EH (cell line): ENCODE measurements at places on chromosomes 13 and 19.

- DNase-seq, result no peak
Measured at GRCh38 chr13:108350579-108350978, 81.1 kb downstream of the TNFSF13B start.

- peak; percentile 73 for DNase-seq
Measured at GRCh38 chr13:74128156-74128767, 5.9 kb downstream of the KLF12 start.

DNA sequence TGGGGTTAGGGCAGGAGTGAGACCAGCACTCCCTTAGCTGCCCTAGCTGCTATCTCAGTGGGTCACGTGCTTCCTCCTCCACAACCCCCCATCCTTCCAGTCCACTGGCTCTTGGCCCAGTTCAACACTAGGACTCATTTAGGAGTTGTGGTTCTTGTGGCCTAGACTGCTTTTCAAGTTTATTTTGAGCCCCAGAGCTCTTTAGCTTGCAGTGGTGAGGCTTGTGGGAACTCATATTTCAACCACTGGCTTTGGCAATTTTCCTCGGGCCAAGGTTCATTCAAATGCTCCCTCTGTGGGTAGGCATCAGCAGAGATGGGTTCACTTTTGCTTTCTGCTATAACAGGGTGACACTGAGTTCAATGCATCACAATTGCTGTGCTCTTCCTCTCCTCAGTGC is 436.2 kb upstream of the SLITRK5 start:
- no peak for DNase-seq

- no peak for DNase-seq
Measured at GRCh38 chr19:7529246-7529600, 6.3 kb upstream of the PNPLA6 start.

- peak; percentile 98 for DNase-seq
Measured at GRCh38 chr13:30340331-30341250, 33.2 kb upstream of the KATNAL1 start.

GRCh38 chr13:40024204-40024966 is 368.9 kb downstream of the COG6 start:
- no peak for DNase-seq

DNA sequence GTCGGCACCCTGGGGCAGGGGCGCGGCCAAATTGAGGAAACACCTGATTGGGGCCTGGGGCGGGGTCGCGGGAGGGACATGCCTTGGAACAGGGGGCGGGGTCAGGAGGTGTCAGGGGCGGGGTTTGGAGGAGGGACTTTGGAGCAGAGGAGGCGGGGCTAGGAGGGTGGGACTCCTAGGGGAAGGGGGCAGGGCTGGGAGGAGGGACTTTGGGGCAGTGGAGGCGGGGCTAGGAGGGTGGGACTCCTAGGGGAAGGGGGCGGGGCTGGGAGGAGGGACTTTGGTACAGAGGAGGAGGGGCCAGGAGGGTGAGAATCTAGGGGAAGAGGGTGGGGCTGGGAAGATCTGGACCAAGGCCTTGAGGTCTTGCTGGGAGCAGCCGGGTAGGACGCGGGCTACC is 21.9 kb downstream of the GRIN2D start:
- DNase-seq, result peak; percentile 72

DNA sequence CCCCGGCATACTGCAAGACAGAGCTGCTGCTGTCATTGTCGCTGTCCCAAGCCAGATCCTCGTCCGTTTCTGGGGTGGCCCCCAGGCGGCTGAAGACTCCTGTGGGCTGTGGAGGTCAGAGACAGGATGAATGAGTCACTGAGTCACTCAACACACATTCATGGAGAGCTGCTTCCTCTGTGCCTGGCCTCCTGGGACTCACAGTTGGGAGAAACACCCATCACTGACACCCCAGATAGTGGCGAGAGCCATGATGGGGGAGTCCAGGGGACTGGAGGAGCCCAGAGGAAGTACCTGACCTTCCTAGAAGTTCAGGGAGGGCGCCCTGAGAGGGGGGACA is 26.0 kb downstream of the C19orf47 start:
- DNase-seq, result peak; percentile 42

GRCh38 chr19:41940731-41941409 is 12.6 kb upstream of the ERFL start:
- no peak for DNase-seq

DNA sequence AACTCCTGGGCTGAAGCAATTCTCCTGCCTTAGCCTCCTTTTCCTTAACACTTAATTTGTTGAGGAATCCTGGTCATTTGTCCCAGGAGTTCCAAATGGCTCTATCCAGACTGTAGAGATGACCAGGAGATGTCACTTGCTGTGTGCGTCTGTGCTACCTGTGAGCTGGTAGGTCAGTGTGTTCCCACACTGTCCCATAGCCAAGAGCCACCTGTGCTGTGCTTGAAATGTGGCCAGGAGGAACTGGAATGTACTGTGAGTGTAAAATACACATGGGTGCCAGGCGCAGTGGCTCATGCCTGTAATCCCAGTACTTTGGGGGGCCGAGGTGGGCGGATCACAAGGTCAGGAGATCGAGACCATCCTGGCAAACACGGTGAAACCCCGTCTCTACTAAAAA is 29.4 kb upstream of the KDM4B start:
- no peak for DNase-seq

DNA sequence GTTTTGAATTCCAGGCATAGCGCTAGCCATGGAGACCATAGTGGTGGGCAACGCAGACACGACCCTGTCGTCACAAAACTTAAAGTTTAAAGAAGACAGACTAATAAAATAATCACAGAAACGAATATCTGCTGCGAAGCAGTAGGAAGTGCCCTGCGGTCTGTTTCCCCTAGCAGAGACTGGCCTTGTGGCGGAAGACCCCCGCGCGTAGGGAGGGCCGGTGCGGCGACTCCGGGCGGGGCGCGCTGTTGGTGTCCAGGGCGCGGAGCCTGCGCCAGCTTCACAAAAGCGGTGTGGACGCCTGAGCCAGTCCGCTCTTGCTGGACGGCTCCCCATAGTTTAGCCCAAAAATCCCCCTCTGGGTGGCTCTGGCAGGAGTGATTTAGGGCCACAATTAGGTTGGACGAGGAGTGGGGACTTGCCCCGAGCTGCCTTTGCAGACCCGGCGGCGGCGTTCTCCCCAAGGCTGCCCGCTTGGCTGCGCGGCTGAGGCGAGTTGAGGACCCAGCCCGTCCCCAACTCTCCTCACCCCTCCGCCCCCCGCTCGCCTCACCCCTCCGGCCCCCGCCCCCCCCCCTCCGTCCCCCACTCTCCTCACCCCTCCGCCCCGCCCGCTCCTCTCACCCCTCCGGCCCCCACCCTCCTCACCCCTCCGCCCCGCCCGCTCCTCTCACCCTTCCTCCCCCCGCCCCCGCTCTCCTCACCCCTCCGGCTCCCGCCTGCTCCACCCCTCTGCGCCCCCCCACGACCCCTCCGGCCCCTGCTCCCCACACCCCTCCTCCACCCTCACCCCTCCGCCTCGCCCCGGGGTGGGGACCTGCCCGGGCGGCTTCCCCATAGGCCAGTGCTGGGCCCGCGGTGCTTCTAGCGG is 14.2 kb upstream of the LATS2 start:
- DNase-seq, result no peak

DNA sequence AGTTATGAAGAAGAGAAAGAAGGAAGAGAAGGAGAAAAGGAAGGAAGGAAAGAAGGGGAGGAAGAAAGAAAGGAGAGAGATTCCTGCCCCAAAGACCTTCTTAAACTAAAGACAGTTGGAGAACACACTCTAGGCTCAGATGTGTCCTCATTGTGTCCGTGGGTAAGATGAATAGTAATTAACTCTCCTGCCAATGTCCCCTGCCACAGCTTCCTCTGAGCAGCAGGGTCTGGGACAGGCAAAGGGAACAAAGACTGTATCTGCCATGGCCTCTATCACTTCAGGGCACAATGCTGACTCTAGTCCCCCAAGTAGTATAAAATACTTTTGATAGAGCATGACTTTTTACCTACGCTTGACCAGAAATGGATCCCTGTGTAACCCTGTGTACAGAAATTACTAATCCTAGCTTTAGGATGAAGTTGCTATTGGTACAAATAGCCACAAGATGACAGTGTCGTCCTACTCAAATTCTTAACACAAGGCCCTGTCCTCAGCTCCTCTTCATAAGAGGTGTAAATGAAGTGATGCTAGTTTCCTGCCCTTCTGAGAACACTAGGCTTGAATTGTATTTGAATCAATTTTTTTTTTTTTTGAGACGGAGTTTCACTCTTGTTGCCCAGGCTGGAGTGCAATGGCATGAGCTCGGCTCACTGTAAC is 186.2 kb upstream of the GPR12 start:
- peak; percentile 67 for DNase-seq

DNA sequence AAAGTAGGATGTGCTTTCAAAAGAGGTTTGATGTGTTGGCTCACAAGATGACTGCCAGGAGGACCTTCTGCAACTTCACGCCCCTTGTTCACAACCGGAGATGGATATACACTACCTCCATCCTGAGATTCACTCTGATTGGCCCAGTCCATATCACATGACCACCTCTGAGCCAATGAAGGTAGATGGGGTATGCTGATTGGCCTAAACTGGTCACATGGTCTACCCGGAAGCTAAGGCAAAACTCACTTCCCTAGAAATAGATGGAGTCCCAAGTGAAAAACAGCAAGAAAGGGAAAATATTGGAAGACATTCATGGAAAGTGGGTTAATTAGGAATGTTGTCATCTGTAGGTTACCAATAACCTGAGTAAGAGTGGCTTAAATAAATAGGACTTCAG is 119.7 kb upstream of the MRI1 start:
- DNase-seq, result no peak

- DNase-seq, result peak; percentile 97
Measured at GRCh38 chr19:1249298-1249989, 1.1 kb downstream of the MIDN start.

GRCh38 chr13:110412132-110412914 is 105.2 kb downstream of the COL4A2 start:
- DNase-seq, result peak; percentile 99

GRCh38 chr13:109750221-109750775 is 36.1 kb downstream of the IRS2 start:
- DNase-seq, result no peak

GRCh38 chr19:48196933-48197665 is 26.6 kb downstream of the ZSWIM9 start:
- DNase-seq, result no peak

DNA sequence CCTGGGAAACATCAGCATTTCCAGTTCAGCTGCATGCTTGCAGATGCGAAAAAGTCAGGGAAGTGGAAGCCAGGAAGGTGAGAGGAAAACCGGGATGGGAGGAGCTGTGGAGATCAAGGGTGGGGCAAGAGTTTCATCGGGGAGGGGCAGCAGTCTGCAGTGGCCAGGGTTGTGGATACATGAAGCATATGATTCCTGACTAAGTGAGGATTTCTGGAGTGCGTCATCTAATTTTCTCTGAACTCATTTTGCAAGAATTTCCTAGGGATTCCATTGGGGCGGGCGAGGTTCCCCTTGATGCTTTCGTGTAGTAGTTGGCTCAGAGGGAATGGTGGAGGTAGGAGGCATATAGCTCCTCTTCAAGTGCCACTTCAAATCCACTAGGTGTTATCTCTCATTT is 344.1 kb upstream of the TMTC4 start:
- peak; percentile 65 for DNase-seq

- peak; percentile 82 for DNase-seq
Measured at GRCh38 chr19:42024622-42025111, 30.6 kb upstream of the ATP1A3 start.

DNA sequence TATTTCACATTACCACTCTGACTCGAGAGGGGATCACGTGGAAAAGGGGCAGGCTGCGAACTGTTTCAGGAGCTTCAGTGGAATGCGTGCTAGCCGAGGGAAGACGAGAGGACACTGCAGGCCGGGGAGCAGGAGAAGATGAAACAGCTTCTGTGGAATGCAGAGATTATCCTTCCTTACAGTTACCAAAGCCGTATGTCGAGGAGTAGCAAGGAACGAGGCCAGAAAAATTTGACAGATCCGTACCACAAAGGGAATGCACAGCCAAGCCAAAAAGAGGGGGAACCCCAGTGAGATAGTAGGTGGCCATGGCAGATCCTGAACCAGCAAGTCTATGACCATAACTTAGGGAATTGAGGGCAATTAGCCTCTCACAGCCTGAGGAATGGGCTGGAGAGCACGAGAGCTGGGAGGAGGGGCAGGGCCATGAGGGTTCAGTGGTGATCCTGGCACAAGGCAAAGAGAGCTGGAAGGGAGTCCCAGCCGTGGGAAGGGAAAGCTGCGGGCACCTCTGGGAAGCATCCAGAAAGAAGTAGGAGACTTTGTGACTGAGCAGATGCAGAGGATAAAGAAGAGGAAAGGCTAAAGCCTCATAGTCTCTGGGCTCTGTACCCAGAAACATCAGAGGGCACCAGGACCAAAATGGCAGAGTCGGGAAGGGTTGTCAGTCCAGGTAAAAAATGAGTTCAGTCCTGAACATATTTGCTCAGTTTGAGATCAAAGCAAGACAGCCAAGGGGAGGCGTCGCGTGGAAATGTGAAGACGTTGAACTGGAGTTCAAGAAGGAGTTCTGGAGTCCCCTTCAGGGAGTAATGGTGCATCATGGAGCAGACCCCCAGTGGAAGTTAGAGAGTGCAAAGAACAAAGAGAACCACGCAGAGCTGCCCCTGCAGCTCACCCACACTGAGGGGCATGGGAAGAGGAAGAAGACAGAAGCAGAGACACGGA is 5.1 kb downstream of the COL4A1 start:
- DNase-seq, result peak; percentile 96

GRCh38 chr19:13729859-13730258 is 34.5 kb upstream of the MRI1 start:
- peak; percentile 60 for DNase-seq

GRCh38 chr19:53883231-53883661 is 1.2 kb downstream of the PRKCG start:
- no peak for DNase-seq

GRCh38 chr19:10819124-10820060 is 16.6 kb downstream of the TMED1 start:
- DNase-seq, result no peak

GRCh38 chr13:68745502-68745901 is 1362.1 kb upstream of the ATXN8OS start:
- no peak for DNase-seq

GRCh38 chr19:21022996-21023395 is 2.5 kb downstream of the ZNF430 start:
- peak; percentile 37 for DNase-seq

- DNase-seq, result no peak
Measured at GRCh38 chr13:41471785-41472184, 14.4 kb downstream of the RGCC start.

DNA sequence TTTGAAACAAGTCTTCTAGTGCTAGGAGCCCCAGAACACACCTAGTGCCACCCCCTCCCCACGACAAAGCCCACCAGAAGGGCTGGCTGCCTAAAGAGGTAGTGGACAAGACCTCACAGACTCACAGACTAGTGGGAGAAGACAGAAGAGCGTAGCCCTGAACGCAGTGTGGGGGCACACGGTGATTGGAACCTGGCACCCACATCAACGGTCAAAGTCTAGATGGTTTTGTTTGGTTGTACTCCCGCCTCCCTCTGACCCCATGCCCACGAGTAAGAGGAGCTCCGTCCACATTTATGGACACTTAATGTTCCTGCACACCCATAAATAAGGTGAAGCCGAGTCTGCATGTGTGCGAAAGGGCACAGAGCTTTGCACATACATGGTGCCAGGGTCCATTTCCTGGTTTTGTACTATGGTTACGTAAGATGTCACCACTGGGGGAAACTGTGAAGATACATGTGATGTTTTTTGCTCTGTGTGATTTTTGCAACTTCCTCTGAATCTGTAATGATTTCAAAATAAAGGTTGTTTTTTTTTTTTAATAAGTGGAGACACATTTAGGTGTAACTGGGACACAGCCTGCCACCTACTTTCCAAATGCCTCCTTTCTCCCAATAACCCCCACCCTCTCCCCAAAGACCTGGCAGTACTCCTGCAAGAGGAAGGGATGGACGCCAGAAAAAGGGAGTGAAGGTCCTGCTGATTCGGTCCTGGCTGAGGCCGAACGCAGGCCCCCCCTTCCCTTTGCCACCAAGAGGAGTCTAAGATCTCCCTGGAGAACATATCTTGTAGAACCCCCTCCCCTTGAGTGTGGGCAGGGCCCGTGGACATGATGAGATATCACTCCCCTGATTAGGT is 72.8 kb downstream of the GNG7 start:
- DNase-seq, result no peak
